Anterior cingulate cortex (tissue), 58 donors: ENCODE measurements at places on chromosomes 11 and 22.

GRCh38 chr11:111450480-111451320, 61.5 kb downstream of the BTG4 start:
- DNase-seq, result no peak

DNA sequence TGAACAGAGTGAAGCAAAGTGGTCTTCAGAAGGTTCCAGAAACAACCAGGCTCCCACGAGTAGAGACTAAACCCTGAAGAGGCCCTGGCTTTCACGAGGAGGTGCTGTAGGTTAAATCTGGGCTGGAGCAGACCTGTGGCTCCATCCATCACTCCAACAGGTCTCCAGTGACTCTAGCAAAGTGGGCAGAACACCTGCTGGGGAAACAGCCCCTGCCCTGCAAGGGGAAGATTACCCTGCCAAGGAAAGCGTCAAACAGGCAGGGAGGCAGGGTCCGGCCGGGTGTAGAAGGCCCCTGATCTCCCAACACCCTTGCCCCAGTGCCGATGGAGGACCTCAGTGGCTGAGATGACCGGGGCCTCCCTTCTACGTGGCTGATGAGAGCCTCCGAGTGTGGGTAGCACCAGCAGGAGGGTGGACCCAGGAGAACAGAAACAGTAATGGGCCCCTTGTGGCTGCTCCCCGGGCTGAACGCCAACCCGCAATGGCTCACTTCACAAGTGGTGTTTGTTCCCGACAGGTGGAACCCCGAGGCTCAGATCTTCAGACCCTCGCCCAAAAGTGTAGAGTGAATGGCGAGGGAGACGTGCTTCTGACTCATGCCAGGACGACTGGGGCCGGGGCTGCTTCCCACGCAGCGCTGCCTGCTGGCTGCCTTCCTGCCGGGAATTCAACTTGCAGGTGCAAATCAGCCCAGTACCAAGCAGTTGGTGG, 112.0 kb downstream of the SHANK2 start:
- DNase-seq, result peak; percentile 24

DNA sequence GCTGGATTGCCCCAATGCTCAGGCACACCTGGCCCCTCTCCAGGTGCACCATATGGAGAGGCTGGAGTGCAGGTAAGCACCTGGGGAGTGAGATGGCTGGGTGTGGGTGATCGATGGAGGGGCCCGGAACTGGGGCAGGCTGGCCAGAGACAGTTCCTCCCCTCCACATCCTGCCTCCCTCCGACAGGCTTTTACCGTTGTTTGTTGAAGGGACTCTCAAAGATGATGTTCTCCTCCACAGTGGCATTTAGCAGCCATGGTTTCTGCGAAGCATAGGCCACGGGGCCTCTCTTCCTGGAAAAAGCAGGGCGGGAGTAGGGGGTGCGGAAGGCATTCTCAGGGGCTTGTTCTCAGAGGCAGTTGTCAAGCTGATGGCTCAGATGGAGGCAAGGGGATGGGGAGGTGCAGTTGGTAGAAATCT, 25.9 kb upstream of the KCNJ11 start:
- no peak for DNase-seq

DNA sequence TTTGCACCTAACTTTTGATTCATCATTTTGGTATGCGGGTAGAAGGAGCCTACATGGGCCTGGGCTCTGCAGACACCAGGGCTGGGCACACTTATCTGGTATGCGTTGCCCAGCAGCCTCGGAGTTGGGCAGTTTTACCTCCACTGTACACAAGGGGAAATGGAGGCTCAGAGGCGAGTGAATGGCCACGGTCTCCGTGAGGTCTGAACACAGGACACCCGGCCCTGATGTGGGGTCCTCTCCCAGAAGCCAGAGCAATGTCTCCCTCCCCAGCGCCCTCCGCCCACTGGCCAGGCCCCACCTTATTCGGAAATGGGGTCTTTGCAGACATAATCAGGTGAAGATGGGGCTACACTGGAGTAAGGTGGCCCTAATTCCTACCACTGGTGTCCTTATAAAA, 43.7 kb downstream of the OSBPL5 start:
- no peak for DNase-seq

DNA sequence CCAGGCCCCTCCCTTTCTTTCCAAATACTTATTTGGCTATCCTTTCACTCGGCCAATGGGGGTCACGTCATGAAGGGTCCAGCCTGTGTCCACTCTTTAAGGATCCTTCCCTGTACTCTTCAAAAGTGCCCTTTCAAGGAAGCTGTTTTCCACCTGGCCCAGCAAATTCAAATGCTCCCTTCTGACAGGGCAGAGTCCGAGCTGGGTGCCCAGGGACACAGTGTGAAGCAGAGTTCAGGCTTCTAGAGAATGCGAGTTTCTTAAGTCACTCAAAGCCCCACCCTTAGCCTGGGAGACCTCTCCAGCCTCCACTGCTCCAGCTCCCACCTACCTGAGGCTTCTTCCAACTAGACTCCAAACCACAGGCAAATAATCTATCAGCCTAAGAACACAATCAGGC, 5.5 kb upstream of the APOA1 start:
- no peak for DNase-seq

DNA sequence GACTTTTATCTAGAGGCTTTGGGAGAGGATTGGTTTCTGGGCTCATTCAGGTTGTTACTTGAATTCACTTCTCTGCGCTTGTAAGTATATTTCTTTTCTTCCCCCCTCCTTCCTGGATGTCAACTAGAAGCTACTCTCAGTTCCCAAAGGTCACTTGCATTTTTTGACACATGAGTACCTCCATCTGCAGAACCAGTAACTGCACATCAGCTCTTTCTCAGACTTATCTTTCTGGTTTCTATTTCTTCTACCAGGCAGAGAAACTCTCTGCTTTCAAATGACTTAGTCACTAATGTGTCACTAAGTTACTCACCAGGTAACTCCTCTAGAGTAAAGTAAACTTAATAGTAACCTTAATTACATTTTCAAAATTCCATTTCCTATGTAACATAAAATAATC, 773.0 kb upstream of the LUZP2 start:
- DNase-seq, result no peak

DNA sequence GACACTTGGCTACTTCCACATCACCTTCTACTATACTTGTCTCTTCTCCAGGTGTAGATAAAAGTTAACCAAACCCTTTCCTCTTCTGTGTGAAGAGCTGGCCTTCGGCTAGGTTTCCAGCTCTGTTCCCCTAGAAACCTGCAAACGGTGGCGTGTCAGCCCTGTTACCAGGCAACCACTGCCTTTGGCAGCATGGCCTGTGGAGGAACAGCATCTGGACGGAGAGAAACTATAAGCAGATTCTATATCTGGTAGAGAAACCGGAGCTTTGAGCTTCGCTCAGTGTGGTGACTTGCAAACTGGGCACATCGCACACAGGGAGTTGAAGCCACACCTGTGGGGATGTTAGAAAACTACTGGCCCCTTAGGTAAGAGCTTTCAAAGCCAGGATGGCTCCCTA, 35.9 kb downstream of the ARAP1 start:
- no peak for DNase-seq

DNA sequence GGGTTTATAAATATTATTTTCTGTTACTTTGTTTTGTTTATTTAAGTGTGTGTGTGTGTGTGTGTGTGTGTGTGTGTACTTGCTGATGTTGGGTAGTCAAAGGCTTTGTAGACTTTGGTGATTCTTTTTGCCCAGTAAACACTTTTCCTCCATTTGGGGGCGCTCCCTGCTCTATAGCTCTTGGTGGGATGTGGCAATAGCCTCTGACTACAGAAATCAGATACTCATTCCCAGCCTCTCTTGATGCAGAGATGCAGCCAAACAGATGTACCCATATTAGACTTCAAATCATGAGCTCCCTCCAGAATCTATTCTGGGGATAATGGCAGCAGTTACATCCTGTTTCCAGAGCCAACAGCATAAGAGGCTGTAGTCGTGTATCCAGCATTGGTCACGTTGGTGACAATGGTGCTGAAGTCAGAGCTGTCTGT, 33.4 kb upstream of the APOL5 start:
- no peak for DNase-seq

- peak; percentile 58 for DNase-seq
Observed at GRCh38 chr11:78417175-78417887, at the start of gene GAB2. TSS of gene GAB2 (minus strand) at chr11:78417820. CDS start at chr11:78417720, 100 bp downstream.

- no peak for DNase-seq
Observed at GRCh38 chr22:21734540-21735199, 924 bp downstream of the YPEL1 start.

DNA sequence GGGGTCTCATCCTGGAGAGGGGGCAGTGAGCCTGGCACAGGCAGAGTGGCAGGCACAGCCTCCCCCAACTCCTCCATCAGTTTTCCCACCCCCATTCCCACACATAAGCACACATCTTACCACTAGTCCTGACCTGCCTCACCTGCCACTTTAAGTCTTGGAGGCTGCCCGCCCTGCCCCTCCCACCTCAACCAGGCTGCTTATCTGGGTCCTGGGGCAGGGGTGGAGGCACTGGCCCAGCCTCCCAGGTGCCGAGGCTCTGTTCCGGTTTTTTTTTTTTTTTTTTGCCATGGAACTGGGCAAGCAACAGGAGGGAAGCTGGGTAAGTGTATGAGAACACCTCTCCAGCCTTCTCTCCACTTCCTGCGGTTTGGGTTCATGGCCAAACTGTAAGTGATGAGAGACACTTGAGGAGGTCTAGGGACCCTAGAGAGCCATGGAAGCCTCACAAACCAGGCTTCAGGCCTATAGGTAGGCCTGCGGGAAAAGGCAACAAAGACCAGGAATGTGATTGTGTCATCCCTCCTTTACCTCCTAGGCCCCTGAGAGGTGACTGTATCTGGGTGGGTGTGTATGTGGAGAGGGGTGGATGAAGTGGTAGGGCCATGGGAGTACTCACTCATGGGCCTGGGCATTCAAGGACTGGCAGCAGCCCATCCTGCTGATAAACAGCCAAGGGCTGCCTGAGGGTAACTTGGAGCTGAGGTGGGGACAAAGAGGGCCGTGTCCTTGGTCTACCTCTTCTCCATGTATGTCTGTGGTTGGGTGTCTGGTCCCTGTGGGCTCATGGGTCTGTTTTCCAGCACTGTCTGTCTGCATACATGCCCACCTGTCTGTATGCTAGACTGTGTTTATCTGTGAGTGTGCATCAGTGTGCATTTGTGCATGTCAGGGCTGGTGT, 22.6 kb downstream of the PHLDB1 start:
- DNase-seq, result no peak

DNA sequence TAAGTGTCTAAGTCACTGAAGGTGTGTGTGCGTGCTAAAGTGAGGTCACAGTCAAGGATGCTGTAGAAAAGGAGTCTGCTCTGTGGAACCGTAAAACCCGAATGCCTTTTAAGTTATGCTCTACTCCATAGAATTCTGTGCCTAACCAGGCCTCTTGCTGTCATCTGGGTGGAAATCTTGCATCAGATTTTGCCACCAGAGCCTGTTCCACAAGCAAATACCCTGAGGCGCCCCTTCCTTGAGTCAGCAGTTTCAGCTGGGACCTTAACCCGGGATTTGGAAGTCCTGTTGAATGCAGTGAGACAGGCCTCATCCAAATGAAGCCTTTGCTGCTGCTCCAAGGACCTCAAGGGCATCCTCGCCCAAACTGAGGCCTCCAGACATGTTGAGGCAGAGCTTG, 109.8 kb downstream of the WNT11 start:
- DNase-seq, result no peak

GRCh38 chr11:199782-200181, 6.9 kb downstream of the SCGB1C1 start:
- DNase-seq, result no peak

DNA sequence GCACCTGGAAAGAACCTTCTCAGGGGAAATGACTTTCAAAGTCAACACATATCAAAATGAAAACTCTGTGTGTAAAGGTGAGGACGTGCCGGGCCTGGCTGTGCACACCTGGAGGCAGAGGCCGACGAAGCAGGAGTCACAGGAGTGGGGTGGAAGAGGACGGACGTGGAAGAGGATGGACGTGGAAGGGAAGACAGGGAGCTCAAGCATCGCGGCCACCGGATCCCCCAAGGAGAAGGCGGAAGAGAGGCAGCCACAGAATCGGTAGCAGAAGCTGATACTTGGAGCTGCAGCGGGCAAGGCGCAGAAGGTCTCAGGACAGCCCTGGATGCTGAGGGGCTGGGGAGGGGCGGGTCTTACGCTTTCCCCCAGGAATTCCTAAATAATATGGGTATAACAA, 519.8 kb downstream of the BRD1 start:
- DNase-seq, result no peak

DNA sequence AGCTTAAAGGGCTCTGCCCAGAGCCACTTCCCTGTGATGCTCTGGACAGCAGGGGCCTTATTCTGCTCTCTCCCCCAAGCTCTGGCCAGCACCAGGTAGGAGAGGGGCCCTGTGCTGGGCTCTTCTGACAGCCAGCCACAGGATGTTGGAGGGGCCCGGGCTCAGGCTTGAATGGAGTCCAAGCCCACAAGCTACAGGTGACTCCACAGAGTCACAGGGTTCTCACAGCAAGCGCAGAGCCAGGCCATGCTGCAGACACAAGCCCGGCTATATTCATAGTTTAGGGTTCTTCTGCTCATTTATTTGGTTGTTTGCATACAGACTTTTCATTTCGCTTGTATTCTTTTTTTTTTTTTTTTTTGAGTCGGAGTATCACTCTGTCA, 1392.8 kb downstream of the BRD1 start:
- no peak for DNase-seq

DNA sequence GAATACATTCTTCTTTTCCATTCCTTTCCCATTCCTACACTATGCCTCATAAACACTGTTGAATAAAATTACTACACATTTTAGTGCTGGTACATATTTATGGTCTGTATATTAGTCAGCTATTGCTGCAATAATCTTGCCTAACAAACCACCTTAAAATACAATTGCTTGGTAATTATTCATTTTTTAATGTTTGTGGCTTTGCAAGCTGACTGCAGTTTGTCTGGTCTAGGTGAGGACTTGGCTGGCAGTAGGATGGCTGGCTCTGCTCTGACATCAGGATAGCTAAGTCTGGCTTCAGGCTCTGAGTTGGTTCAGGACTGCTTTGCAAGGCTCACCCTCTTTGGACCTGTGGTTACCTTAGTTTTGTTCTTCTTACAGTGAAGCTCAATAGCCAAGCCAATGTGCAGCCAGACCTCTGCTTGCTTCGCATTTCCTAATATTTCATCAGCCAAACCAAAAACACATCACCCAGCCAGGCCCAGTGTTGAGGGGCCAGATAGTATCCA, 913.4 kb upstream of the RAG2 start:
- no peak for DNase-seq

GRCh38 chr11:65434057-65434666, 11.6 kb downstream of the NEAT1 start:
- no peak for DNase-seq

- DNase-seq, result no peak
Observed at GRCh38 chr11:44101098-44101497, 5.6 kb downstream of the EXT2 start.

DNA sequence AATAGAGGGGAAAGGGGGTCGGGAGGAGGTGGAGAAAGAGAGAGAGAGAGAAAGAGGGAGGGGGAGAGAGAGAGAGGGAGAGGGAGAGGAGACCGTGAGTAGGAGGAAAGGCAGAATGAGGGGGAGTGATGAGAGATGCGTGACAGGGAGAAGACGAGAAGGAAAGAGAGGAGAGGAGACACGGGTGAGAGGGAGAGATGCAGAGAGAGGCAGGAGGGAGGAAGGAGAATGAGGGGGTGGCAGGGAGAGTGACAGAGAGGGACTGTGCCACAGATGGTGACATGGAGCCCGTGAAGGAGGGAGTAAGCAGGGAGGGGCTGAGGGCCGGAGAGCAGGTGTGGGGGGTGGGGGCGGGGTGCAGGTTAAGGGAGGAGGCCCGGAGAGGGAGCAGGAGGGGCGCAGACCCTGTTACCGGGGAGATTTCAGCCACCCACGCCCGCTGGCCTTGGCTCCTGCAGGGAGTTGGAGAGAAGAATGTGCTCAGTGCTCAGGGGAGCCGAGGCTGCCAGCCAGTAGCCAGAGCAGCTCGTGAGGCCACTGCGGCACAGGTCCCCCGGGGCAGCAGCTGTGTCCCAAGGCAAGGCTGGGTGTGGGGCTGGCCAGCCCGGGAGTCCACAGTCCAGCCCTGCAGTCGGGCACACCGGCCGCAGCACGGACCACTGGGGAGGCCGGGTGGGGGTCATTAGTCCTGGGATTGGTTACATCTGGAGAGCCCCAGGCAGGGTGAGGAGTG, at the start of gene SSTR3:
TSS of gene SSTR3 (minus strand) at position 304 of the 733 bp plus-strand sequence. CDS start 4,674 bp downstream, outside the sequence.
- DNase-seq, result no peak
